Activated CD4-positive, CD25-positive, alpha-beta regulatory T cell treated with anti-CD3 and anti-CD28 coated beads, Interleukin-2, amount 50 U/mL, for 24 hours (primary cell): ENCODE measurements at places on chromosomes 2 and 18.

GRCh38 chr2:203490391-203490790 lies 44.7 kb downstream of the RAPH1 start:
- no peak for ATAC-seq

DNA sequence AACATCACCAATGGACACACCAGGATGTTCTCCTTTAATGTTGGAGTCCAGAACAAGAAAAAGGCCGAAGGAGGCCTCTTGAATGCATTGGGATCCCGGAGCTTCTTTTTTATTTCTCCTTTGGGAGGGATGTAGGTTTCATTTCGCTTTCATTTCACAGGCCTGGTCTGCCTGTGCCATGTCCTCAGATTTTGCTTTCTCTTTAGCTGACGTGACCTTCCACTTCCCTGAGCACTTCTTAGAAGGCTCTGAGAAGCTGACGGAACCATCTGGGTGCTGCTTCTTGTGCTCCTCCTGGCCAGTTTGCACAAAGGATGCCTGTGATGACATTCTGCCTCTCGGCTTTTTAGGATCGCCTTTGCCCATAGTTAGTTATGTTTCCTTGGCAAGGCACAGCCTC lies 15.1 kb upstream of the MBOAT2 start:
- no peak for ATAC-seq

GRCh38 chr18:2878656-2879330 lies 32.0 kb downstream of the EMILIN2 start:
- ATAC-seq: no peak

DNA sequence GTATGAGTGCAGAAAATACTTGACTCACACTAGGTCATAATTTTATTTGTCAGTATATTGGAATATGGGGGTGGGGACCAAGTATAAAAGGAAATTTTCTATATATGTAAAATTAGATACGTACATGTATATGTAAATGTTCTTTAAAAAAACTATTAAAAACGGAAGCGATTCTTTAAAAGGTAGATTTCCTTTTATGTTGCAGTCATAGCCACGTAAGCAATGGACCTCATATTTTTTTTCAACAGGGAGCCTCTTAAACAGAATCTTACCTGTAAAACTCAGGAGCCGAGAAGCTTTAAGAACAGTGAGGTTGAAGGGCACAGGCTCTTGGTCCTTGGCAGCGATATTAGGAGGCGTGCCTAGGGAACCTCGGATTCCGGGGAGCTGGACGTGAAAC lies 3.3 kb downstream of the RHBDD1 start:
- ATAC-seq: no peak

GRCh38 chr18:10685484-10685883 lies 159.7 kb downstream of the NAPG start:
- ATAC-seq: no peak

- ATAC-seq: no peak
Observed at GRCh38 chr2:113777371-113777770, 20.9 kb upstream of the SLC35F5 start.

GRCh38 chr2:239050252-239050649 lies 202.4 kb downstream of the TWIST2 start:
- ATAC-seq: no peak

- ATAC-seq: no peak
Observed at GRCh38 chr18:76306685-76307292, 188.3 kb downstream of the ZNF516 start.

GRCh38 chr18:46315161-46315560 lies 211.0 kb downstream of the HAUS1 start:
- ATAC-seq: no peak

- ATAC-seq: no peak
Observed at GRCh38 chr2:159030674-159031380, 62.4 kb downstream of the TANC1 start.

DNA sequence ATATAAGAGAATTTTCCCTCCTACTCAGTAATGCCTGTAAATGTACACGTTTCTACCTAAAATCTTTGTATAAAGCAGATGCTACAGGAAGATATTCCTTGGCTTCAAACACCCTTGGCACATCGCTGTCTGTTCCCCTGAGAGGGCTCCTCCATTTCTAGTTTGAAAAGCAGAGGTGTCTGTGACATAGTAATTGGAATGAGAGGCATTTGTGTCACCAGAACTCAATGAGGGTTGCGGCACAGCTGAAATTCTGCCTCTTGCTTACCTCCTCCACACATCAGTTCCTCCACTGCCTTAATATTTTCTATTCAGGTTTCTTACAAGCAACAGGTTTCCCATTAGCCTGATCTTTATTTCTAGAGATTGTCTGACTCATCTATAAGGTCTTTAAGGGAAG lies 359.9 kb upstream of the DCC start:
- ATAC-seq: no peak
